Activated naive CD8-positive, alpha-beta T cell treated with anti-CD3 and anti-CD28 coated beads, Interleukin-2, amount 50 U/mL, for 16 hours (primary cell): ENCODE measurements at places on chromosomes 7 and 10.

DNA sequence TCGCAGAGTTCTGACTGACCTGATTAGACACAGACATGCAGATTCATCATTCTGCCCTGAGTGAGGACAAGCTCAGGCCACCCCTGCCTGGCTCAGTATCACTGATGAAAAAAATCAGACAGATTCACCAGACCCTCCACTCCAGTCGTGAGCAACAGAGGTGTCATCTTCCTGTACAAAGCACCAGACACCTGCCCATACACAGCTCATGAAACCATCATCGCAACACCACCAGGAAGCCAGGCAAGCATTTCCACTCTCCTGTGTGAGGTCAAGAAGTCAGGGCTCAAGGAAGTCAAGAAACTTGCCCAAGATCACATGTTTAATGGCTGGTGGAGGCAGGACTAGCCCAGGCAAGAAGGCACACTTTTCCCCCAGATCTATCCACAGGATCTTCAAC lies 163.0 kb downstream of the CALN1 start:
- no peak for DNase-seq

DNA sequence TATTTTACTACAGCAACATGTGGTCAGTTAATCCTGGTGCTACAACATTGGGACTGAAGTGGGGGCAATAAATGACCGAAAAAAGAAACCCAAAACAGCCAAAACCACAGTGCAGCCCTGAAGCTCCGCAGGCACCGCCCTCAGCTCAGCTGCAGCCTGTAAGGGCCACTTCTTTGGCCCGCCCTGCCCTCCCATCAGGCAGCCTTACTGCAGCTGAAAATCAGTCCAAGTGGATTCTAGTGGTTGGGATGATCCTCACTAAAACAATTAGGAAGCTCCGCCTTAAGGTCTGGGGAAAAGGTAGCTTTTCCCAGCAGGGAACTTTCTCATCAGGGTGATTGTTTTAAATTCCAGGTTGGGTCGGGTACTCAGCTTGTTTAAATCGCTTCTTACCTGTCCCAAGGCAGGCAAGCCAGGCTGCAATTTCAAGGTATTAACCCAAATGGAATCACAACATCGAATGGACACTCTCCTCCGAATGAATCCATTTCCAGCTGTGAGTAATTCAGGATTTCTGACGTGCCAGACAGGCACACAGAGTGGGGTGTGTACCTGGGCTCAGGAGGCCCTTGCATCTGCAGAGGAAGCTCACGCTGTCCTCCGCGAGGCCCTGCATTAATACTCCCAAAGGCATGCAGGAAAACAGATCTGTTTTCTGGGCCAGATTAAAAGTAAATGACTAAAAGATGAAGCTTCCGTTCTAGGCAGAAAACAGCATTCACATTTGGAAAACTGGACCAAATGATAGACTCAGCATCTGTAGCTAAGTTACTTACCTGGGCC lies 104.3 kb downstream of the CREB5 start:
- DNase-seq, result no peak

DNA sequence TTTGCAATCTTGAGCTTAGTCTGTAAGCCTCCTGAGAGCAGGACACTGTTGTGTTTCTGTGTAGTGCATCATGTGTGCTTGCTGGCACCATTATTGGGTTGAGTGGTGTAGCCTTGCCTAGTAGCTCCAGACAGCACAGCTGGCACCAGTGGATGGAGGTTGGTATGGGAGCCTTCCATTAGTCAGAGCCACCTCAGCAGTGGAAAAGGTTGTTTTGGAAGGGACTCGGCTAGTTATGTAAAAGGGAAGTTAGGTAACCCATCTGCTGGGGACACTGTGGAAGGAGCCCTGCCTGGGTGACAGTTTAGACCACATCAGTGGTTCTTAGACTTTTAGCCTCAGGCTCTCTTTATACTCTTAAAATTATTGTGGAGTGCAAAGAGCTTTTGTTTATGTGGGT lies 16.3 kb downstream of the MINDY4 start:
- DNase-seq, result no peak

- no peak for DNase-seq
These were observed 148.0 kb upstream of the ANK3 start for GRCh38 chr10:60537697-60538096.

GRCh38 chr7:45469103-45469502 lies 105.1 kb upstream of the ADCY1 start:
- DNase-seq, result no peak

GRCh38 chr7:157962458-157963306 lies 624.9 kb downstream of the PTPRN2 start:
- no peak for DNase-seq

GRCh38 chr10:129912986-129913695 lies 50.9 kb downstream of the EBF3 start:
- no peak for DNase-seq

GRCh38 chr10:12726971-12727831 lies 274.3 kb downstream of the CCDC3 start:
- DNase-seq, result no peak

DNA sequence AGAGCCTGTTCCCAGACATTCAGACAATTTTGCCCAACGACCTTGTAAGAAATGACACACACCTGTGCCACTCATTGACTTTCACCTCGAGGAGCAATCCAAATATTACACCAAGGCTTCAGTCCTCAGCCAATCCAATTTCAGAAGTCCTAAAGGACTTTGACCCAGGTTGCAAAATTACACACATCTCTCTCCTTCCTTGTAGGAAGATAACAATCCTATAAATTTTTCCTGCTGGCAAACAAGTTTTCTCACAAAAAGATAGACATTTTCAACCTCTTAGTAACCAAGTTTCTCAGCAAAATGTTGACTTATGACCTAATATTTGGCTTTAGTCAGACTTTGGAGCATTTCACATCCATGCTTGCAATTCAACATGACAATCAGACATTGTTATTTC lies 745.0 kb downstream of the GRID1 start:
- DNase-seq, result no peak

DNA sequence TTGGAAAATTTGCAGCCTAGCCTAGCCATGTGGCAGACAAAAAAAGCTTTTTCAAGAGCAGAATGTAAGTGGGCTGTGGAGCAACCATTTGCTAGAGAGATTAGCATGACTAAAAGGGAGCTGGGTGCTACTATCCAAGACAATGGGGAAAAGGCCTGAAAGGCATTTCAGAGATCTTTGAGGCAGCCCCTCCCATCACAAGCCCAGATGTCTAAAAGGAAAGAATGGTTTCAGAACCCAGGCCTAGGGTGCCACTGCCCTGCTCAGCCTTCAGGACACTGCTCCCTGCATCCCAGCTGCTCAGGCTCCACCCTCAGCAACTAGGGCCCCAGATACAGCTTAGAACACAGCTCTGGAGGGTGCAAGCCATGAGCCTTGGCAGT lies 24.7 kb downstream of the PNLIPRP3 start:
- no peak for DNase-seq

DNA sequence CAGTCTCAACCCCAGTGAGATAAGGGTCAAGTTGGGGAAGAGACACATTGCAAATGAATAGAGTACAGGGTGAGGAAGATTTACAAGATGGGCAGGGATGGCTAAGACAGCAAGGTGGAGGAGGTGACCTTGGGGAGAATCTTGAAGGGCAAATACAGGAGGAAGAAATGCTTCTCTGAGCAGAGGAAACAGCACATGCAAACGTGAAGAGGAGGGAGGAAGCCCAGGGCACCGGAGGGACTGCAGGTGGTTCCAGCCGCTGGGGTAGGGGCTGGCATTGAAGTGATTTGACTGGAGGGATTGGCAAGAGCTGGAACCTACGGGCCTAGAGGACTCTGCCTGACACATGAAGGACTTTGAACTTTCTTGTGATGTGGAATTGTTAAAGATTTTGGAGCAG lies 14.6 kb downstream of the PLAU start:
- DNase-seq, result no peak

DNA sequence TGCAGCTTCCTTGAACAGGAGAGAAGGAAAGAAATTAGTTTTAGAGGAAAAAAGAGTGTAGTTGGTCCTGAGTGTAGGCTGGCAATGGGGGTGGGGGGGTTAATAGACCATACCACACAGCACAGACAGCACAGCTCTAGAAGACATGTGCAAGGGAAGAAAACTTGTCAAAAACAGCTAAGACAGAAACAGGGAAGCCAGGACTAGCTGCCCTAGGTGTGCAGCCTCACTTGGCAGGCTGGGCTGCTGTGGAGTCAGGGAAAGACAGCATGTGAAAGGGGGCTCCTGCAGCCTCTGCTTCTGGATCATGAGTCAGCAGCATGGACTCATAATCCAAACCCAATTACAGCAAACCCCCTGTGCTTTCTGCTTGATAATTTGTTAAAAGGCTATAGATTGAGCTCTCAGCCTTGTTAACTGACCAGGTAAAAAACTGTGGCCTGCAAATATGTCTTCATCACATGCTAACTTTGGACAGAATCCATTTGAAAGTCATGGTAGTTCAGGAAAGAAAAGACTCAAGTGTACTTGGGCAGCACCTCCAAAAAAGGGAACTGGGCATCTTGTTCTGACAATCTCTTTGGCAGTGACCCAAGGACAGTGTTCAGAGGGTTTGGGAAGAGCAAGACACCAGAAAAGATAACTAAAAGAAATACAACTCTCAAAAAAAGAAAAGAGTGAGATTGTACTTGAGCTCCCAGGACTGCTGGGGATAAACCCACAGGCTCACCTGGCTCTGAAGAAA lies 142.2 kb upstream of the VWC2 start:
- DNase-seq, result no peak

DNA sequence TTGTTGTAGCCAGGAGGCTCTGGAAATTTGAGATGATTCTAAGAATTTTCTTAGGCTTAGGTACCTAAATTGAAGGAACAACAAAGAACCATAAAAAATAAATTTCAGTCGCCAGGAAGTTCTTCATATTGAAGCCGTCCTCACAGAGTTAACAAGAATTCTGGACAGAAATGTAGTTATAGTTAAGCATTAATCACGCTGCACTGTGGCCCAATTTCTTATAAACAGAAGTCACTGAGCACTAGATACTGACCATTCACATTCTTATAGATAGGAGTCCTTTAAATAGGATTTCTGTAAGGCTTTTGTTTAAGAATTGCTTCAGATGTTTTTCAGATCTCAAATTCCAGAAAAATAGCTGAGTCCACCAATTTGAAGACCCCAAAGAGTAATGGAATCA lies 256.2 kb upstream of the PITRM1 start:
- no peak for DNase-seq

DNA sequence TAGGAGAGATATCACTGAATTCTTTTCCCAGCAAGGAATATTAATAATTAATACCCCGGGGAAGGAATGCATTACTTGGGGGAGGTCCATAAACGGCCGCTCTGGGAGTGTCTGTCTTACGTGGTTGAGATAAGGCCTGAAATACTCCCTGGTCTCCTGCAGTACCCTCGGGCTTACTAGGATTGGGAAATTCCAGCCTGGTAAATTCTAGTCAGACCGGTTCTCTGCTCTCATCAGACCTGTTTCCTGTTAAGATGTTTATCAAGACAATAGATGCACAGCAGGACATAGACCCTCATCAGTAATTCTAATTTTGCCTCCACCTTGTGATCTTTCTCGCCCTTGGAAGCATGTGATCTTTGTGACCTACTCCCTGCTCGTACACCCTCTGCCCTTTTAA lies 162.8 kb upstream of the KCND2 start:
- DNase-seq, result no peak

DNA sequence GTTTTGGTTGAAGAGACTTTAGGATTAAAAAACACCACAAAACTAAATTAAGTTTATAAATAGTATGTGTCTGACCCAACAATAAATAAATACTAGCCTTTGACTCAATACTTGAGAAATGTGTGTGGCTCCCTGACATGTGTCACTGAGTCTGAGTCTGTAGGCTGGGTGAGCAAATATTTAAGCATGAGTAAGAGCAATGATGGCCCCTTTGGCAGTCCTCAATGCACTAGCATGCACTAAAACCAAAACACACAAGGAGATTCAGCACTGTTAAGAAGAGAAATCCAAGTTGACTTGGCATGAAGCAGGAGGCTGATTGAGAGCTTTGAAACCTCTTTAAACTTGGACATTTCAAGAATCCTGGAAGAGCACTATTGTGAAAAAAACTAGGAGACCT lies 37.1 kb downstream of the CCDC71L start:
- DNase-seq, result no peak

GRCh38 chr10:132137111-132138072 lies 49.4 kb upstream of the DPYSL4 start:
- DNase-seq, result no peak

DNA sequence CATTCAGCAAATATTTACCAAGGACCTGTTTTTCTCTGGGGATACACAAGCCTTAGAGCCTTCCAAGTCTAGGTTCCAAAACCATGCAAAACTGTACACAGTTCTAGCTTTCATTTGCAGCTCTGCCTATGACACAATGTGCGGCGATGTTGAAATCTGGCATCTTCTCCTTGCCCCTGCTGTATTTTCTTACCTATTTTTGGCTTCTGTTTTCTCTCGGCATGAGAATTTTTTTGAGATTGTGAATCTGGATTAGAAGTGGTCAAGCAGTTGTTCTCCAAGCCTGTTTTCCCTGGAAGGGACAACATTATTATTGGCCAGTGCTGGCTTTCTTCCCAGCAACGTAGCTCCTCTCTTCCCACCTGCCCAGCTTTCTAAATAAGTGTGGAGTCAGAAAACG lies 176.3 kb downstream of the CREB5 start:
- DNase-seq, result no peak

GRCh38 chr7:82032901-82033300 lies 263.1 kb upstream of the HGF start:
- DNase-seq, result no peak

DNA sequence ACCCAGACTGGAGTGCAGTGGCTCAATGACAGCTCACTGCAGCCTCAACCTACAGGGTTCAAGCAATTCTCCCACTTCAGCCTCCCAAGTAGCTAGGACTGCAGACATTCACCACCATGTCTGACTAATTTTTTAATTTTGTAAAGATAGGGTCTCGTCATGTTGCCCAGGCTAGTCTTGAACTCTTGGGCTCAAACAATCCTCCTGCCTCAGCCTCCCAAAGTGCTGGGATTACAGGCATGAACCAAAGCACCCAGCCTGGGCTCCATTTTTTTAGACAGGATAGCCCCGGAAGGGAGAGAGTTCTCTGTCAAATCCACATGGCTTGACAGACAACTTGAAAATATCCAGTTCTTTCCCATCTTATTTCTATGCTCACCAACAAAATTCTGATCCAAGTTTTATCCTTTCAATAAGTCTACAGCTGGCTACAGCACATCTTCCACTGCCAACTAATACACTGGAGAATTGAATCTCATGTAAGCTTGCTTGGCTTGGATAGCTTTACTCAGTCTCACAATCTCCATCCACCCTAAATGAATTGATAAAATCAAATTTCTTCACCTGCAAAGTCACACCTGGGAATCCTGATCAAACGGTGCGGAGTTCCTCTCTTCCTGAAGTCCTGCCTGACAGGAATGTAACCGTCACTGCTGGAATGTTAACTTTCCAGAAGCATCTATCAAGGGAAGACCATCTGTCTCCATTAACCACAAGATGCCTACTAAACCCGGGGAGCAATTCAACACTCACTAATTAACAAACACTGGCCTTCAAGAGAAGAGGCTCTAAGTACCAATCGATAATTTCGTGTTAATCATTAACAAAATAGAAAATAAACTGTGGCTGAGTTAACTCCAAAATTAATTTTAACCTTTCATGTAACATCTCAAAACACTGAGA lies 239.7 kb upstream of the MKLN1 start:
- no peak for DNase-seq

GRCh38 chr7:121157885-121158590 lies 169.5 kb downstream of the CPED1 start:
- DNase-seq, result no peak

- no peak for DNase-seq
These were observed 31.8 kb upstream of the ELFN1 start for GRCh38 chr7:1638215-1638661.
